Cardiac muscle cell (in vitro differentiated cells and primary cell): ENCODE measurements at places on chromosomes 2 and 18.

GRCh38 chr2:15038366-15039364, 406.1 kb downstream of the LRATD1 start:
- no peak for DNase-seq

DNA sequence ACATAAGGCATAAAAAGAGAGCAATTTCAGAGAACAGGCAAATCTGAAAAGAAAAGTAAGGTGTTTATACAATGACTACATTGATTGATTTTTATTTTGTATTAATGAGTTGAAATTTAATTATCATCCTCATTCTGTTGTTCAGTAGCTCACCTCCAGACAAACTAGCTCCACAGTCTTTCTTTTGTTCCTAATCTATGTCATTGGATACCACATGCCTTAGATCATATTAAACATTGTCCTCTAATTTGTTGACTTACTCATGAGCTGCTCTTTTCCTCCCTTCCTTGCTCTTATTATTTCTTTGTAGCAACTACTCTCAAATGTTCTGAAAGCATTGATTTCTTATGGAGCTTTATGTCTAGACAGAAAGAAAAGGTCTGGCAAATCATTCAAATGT, 185.5 kb upstream of the ZSWIM2 start:
- DNase-seq, result no peak

DNA sequence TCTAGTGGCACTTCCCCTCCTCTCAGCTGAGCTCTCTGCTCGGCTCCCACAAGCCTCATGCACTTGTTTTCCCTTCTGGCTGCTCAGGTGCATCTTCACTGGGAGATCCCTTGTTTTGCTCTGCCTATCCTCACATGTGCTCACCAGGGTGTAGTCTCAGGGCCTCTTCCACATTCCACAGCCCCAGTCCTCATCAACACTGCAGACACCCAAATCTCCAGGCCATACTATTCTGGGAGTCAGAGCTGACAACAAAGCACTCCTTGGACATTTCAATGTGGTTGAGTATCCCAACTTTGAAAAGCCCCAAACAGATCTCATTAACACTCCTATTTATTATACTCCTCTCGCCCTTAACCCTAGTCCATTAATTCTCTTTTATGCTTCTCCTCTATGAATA, 71.3 kb downstream of the CCDC93 start:
- no peak for DNase-seq

GRCh38 chr2:11805920-11806319, 59.5 kb downstream of the LPIN1 start:
- no peak for DNase-seq

DNA sequence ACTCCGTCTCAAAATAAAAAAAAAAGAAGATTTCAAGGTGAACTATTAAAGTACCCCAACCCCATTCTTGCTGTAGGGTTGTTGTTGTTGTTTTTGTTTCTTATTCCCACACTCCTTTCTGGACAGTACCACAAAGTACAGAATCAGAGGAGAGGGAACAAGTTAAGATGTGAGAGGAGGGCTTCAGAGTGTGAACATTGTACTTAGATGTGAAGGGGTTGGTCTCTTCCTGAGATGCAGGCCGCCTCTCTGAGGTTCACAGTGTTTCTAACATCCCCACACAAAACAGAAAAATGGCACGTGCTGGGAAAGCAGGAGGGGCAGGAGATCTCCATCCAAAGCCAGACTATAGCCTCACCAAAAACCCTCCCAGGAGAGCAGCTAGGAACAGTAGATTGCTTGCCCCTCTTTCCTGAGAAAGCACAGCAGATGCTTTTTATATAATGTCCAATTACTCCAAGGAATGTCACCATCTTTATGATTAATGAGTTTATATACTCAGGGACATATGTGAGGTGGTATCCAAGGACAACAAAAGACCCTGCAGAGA, 22.6 kb downstream of the ADD2 start:
- DNase-seq, result no peak

DNA sequence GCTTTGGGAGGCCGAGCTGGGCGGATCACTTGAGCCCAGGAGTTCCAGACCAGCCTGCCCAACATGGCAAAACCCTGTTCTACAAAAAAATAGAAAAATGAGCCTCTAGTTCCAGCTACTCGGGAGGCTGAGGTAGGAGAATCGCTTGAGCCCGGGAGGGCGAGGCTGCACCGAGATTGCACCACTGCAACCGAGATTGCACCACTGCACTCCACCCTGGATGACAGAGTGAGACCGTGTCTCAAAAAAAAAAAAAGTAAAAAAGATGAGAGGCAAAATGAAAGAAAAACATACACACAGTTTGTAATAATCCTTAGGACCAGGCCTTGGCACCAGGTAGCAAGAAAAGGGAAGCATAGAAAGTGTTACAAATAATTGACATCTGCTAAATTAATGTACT, 22.0 kb downstream of the RBM43 start:
- no peak for DNase-seq

DNA sequence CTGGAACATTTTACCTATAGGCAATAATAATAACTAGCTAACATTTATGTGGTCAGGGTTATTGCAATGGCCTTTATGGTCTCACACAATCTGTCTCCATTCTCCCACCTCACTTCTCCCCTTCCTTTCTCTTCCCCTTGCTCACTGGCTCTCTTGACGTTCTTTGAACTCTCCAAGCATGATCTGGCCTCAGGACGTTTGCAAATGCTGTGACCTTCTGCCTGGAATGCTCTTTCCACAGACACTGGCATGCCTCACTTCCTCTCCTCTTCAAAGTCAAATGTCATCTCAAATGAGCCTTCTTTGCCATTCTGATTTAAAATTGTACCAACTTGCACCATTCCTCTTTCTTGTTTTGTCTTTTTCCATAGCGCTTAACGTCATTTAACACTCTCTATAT, 25.3 kb upstream of the GCG start:
- DNase-seq, result no peak

DNA sequence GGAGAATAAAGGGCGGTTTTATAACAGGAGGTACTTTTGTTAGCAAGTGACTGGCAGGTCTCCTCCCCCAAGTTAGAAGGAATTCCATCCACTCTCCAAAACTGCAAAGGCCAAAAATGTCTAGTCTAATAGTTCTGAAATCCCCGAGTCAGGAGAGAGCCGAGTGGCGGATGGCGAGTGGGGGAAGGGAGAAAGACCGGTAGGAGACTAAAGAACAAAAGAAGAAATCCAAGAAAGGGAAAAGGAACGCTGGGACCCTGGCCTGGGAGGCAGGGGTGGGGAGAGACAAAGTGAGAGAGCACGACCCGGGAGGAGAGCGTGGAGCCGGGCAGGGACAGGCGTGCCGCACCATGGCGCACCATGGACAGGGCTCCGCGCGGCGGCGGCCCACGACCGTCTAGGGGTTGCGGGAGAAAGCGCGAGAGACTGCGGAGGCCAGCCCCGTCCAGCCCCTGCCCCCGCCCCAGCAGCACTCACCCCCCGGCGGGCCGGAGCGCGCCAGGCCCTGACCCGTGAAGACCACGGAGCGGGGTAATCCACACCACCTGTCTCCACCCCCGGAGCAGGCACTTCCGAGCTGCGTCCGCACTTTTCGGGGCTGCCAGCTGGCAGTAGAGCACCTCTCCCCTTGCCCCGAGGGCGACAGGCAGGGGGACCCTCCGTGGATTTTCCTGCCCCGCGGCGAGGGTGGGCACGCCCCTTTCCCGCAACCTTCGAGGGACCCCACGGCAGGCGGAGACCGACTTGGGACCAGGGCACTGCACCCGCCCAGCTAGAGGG, 1.6 kb downstream of the CDH2 start:
- peak; percentile 69 for DNase-seq

DNA sequence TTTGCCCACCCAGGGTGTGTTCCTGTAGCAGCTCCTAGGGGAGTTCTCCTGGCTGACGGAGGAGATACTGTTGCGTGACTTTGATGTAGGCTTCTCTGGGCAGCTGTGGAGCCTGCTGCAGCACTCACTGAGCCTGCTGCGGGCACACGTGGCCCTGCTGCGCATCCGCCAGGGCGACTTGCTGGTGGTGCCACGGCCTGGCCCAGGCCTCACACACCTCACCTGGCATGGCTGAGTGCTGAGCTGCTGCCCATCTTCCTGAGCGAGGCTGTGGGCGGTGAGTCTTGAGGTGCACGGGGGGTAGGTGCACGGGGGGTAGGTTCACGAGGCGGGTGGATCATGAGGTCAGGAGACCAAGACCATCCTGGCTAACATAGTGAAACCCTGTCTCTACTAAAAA, 191.7 kb downstream of the ANKRD36C start:
- no peak for DNase-seq

DNA sequence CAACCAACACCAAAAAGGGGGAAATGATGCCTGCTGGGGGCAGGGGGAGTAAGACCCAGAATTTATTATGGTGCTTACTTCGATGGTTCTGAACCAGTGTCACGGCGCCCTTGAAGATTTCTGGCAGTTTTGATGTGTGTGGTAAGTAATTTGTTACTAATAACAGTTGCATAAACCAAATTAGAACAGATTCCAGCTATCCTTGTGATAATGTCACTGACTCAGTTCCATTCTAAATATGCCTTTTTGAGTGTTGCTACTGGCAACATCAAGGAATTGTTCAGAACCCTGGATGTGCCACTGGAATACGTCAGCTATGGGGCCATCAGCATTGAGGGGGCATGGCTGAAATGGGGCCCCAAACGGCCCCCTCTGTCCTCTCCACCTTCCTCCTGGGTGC, 11.6 kb downstream of the SAG start:
- no peak for DNase-seq

GRCh38 chr2:185785156-185785555, 46.6 kb downstream of the FSIP2 start:
- DNase-seq, result no peak

GRCh38 chr2:202813387-202813786, 58.2 kb downstream of the ICA1L start:
- no peak for DNase-seq

DNA sequence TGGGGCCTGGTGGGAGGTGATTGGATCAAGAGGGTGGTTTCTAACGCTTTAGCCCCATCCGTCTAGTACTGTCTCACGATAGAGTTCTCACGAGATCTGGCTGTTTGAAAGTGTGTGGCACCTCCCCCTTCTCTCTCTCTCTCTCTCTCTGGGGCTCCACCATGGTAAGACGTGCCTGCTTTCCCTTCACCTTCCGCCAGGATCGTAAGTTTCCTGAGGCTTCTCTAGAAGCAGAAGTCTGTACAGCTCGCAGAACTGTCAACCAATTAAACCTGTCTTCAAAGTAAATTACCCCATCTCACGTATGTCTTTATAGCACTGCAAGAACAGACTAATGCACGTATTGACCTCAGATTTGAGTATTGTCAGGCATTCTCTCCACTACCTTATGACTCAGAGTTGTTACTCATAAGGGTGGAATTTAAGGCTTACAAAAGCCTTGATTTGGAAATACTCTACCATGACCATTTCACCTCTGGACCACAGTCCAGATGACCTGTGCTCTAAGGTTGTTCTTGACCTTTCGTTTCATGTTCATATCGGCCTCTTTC, 99.5 kb upstream of the AGAP1 start:
- DNase-seq, result peak; percentile 76

DNA sequence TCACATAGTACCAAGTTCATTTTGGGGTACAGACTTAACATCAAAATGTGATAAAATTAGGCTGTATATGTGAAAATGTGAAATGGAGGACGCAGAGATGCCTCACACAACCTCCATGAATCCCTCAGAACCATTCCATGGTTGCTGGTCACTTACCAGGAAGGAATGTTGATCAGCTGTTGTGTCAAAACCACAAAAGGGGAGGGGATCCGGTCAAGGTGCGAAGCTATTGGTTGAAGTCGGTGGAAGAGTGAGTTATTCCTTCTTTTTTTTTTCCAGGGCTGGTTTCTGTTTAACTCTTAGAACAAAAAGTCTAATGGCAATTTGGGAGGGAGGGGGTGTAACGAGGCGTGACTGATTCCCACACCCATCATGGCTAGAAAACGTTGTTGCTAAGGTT, 32.3 kb upstream of the REG3A start:
- no peak for DNase-seq
